ENCODE measurements at places on chromosomes 12 and 14. TPM values are rescaled to one million over a fixed set of nuclear protein-coding genes. Genes with fewer than 3 reads are reported as not detected.

DNA sequence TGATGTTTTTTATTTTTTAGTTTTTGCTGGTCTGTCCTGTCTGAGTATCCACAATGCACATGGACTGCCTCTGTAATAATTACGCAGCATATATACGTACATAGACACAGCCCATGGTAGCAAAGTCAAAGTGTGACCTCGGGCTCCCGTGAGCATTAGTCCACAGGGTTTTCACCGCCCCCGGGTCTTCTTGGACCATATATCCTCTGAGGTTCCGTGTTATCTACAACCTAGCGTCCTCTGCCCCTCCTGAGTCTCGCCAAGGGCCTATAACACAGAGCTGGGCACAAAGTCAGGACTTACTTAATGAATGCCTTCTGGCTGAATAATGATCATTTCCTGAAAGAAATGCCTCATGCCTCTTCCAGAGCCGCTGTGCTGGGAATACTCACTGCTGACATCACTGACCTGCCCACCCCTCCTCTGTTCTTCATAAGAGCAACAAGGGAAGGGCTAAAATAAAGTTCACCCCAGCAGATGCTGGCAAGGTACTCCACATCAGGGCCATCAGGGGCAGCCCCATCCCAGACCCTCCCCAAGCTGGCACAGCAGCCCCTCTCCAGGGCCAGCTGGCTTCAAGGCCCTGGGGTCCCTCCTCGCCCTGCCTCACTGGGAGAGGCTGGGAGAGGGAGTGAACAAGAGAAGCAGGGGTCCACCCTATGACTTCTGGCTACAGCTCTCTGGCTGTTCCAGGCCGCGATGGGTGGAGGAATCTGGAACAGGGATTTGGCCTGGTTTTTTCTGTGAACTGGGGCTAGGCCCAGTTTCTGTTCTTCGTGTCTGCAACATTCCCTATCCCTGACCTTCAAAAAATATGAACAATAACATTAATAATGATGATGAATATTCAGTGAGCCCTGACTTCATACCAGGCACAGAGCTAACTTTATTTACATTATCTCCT lies 7.9 kb downstream of the HDAC7 start:
- peak overlapping the region; percentile 67 for H3K27ac ChIP-seq
- peaks cover 10% of the 10 kb centered on the region for H3K4me1 ChIP-seq
- peak; percentile 22 for DNase-seq

DNA sequence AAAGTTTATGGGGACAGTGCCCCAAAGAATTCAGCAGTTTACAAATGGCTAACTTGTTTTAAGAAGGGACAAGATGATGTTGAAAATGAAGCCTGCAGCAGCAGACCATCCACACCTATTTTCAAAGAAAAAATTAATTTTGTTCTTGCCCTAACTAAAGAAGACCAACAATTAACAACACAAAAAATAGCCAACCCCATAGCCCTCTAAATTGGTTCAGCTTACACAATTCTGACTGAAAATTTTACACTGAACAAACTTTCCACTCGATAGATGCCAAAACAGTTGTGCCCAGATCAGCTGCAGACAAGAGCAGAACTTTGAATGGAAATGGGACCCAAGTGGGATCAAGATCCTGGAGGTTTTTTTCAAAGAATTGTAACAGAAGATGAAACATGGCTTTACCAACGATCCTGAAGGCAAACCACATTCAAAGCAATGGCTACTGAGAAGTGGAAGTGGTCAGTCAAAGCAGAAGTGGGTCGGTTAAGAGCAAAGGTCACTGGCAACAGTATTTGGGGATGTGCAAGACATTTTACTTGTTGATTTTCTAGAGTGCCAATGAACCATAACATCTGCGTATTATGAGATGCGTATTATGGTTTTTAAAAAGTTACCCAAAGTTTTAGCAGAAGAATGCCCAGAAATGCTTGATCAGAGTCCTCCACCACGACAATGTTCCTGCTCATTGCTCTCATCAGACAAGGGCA lies 30.0 kb downstream of the SLC39A9 start:
- H3K36me3 ChIP-seq: no peaks in the 10 kb centered on the region
- no peak for DNase-seq
- no peaks in the 10 kb centered on the region for H3K4me1 ChIP-seq
- H3K27me3 ChIP-seq: no peaks in the 10 kb centered on the region

GRCh38 chr14:38329246-38329645 lies 73.4 kb upstream of the CLEC14A start:
- DNase-seq: no peak
- H3K27ac ChIP-seq: no peak overlapping the region
- H3K27me3 ChIP-seq: no peaks in the 10 kb centered on the region
- H3K4me3 ChIP-seq: no peak overlapping the region
- no peaks in the 10 kb centered on the region for H3K36me3 ChIP-seq
- H3K4me1 ChIP-seq: no peaks in the 10 kb centered on the region

DNA sequence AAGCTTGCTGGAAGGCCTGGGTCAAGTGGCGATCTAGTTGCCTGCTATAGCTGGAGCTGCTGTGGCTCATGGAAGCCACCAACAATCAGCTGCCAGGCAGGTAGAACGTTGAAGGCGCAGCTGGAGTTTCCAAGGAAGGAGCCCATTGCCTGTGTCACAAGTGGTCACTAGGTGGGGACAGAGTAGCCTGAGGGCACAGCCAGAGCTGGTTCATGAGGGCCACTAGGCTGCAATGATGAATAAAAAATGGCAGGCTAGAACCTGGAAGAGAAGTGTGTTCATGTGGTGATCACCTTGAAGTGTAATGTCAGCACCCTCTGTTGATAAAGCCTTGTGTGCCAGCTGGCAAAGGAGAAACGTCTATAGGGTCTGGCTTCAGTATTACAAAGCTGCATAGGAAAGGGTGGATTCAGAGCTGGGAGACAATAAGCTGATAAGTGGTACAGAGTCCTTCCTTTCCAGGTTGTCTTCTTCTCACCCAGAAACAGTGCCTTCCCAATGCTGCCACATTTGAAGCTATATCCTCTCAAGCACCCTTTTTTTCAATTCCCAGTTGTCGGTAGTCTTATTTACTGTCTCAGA lies 165.8 kb downstream of the EMP1 start:
- no peaks in the 10 kb centered on the region for H3K4me1 ChIP-seq
- no peaks in the 10 kb centered on the region for H3K36me3 ChIP-seq
- no peak overlapping the region for H3K27ac ChIP-seq
- DNase-seq: peak; percentile 61
- H3K4me3 ChIP-seq: no peak overlapping the region

DNA sequence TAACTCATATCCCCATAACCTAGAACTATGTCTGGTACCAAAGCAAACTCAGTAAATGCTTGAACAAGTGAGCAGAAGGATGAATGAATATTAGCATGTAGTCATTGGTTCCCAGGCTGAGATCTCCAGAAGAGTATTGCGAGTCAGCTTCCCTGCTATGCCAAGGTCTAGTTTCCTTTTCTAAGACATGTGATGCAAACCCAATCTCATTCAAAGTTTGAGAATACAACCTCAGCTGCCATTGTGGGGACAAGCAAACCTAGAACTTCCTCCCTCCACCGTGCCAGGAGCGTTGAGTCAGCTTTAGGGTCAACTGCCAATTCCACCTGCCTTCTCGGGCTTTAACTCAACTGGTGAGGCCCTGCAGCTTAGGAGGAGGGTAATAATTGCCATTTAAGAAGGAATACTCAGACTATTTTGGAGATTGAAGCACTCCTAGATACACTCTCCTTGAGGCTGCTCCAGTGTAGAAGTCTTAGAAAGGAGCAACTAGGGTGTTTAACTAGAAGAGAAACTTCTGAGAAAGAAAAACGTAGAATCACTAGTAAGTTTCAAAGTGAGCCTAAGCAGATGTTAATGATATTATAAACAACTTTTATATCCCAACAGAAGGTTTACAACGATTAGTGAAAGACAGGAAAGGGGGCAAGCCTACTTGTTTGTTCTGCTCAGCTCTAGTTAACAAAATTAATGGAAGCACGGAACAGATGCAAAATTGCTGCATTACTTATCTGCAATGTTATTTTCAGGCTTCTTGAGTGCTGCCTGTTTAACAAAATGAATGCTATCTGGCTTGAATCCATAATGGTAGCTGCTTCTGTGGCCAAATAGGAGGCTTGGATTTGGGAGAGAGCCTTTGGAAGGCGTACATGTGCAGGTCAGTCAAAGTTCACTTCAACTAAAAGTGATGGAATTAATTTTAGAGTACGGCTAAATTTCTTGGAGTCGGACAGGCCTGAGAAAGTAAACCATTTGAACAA lies 96.9 kb downstream of the HELB start:
- no peaks in the 10 kb centered on the region for H3K4me1 ChIP-seq
- no peak overlapping the region for H3K4me3 ChIP-seq
- no peaks in the 10 kb centered on the region for H3K27me3 ChIP-seq
- DNase-seq: no peak
- H3K36me3 ChIP-seq: no peaks in the 10 kb centered on the region

- no peak overlapping the region for H3K4me3 ChIP-seq
- no peak overlapping the region for H3K27ac ChIP-seq
- H3K4me1 ChIP-seq: peaks cover 6% of the 10 kb centered on the region
- no peaks in the 10 kb centered on the region for H3K36me3 ChIP-seq
- no peak for DNase-seq
- H3K27me3 ChIP-seq: no peaks in the 10 kb centered on the region
Measured at GRCh38 chr12:12290206-12290605, 23.4 kb upstream of the LRP6 start.

- H3K36me3 ChIP-seq: no peaks in the 10 kb centered on the region
- no peaks in the 10 kb centered on the region for H3K27me3 ChIP-seq
- H3K4me3 ChIP-seq: no peak overlapping the region
- DNase-seq: no peak
- peak overlapping the region; percentile 68 for H3K27ac ChIP-seq
- peaks cover 36% of the 10 kb centered on the region for H3K4me1 ChIP-seq
Measured at GRCh38 chr14:68527329-68527851, 265.5 kb downstream of the ZFP36L1 start.

GPRC5D gene
- total RNA-seq: 0.24 TPM

GRCh38 chr14:30362369-30363218 lies 196.4 kb upstream of the G2E3 start:
- H3K27me3 ChIP-seq: no peaks in the 10 kb centered on the region
- H3K27ac ChIP-seq: no peak overlapping the region
- H3K4me3 ChIP-seq: no peak overlapping the region
- no peak for DNase-seq

LBHD2 gene
- total RNA-seq: not detected

DNA sequence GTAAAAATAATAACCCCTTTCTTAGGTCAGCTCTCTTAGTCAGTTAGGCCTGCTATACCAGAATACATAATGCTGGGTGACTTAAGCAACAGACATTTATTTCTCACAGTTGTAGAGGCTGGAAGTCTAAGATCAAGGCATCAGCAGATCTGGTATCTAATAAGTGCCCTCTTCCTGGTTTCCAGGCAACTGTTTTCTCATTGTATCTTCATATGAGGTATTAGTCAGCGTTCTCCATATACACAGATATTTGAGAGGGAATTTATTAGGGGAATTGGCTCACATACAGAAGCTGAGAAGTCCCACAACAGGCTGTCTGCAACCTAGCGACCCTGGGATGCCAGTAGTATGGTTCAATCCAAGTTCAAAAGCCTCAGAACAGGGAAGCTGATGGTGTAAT lies 896.0 kb downstream of the GALC start:
- no peaks in the 10 kb centered on the region for H3K27me3 ChIP-seq
- no peak for DNase-seq
- no peaks in the 10 kb centered on the region for H3K4me1 ChIP-seq
- no peaks in the 10 kb centered on the region for H3K36me3 ChIP-seq
- no peak overlapping the region for H3K4me3 ChIP-seq

GRCh38 chr12:47165934-47166333 lies 86.2 kb upstream of the AMIGO2 start:
- H3K27me3 ChIP-seq: no peaks in the 10 kb centered on the region
- no peak overlapping the region for H3K27ac ChIP-seq
- peaks cover 46% of the 10 kb centered on the region for H3K4me1 ChIP-seq
- no peak overlapping the region for H3K4me3 ChIP-seq

- H3K27ac ChIP-seq: no peak overlapping the region
- H3K4me1 ChIP-seq: no peaks in the 10 kb centered on the region
- H3K27me3 ChIP-seq: no peaks in the 10 kb centered on the region
- H3K36me3 ChIP-seq: no peaks in the 10 kb centered on the region
- no peak for DNase-seq
- H3K4me3 ChIP-seq: no peak overlapping the region
Measured at GRCh38 chr12:59708064-59708463, 112.2 kb downstream of the SLC16A7 start.

GRCh38 chr12:68350753-68351152 lies 18.6 kb upstream of the MDM1 start:
- H3K4me1 ChIP-seq: no peaks in the 10 kb centered on the region
- H3K4me3 ChIP-seq: no peak overlapping the region
- H3K36me3 ChIP-seq: no peaks in the 10 kb centered on the region
- no peak overlapping the region for H3K27ac ChIP-seq
- no peaks in the 10 kb centered on the region for H3K27me3 ChIP-seq

GRCh38 chr14:95520346-95520745 lies 3.9 kb upstream of the SYNE3 start:
- H3K4me3 ChIP-seq: no peak overlapping the region
- H3K27me3 ChIP-seq: no peaks in the 10 kb centered on the region
- H3K36me3 ChIP-seq: no peaks in the 10 kb centered on the region
- no peak overlapping the region for H3K27ac ChIP-seq
- H3K4me1 ChIP-seq: peaks cover 4% of the 10 kb centered on the region
- DNase-seq: no peak

DNA sequence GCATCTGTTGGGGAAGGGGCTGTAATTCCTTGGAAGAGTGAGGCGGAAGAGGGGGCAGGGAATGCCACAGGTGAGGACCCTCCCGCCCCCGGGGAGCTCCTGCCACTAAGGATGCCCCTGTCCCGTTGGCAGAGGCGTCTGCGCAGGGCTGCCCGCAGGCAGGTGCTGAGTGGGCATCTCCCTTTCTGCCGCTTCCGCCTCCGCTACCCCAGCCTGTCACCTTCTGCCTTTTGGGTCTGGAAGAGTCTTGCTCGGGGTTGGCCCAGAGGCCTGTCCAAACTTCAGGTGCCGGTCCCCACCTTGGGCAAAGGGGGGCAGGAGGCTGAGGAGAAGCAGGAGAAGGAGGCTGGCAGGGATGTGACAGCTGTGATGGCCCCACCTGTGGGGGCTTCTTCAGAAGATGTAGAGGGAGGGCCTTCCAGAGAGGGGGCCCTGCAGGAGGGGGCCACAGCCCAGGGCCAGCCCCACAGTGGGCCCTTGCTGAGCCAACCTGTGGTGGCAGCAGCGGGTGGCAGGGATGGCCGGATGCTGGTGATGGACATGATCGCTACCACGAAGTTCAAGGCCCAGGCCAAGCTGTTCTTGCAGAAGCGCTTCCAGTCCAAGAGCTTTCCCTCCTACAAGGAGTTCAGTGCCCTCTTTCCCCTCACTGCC lies 10.0 kb downstream of the VRTN start:
- no peak overlapping the region for H3K4me3 ChIP-seq
- H3K36me3 ChIP-seq: no peaks in the 10 kb centered on the region
- no peak for DNase-seq
- H3K27ac ChIP-seq: no peak overlapping the region
- H3K27me3 ChIP-seq: no peaks in the 10 kb centered on the region

KRT72 gene
- not detected for total RNA-seq

DNA sequence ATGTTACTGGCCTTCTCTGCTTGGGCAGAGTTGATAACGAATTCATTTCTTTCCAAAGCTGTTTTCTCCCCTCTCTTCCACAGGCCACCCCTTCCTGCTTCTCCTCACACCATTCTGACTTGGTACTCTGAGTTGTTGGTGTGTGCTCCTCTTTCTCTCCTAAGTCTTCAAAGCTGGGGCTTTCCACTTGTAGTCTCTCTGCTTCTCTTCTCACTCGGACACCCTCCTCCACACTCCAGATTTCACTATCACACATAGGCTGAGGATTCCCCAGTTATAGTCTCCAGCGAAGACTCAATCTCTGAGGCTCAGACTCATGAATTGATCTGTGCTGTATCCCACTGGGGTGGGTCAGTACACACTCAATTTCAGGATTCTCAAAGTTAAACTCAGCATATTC lies 201.0 kb downstream of the SSPN start:
- no peak for DNase-seq
- H3K4me1 ChIP-seq: no peaks in the 10 kb centered on the region
- H3K27ac ChIP-seq: no peak overlapping the region
- no peak overlapping the region for H3K4me3 ChIP-seq
